ENCODE measurements at places on chromosomes 16 and 17.

DNA sequence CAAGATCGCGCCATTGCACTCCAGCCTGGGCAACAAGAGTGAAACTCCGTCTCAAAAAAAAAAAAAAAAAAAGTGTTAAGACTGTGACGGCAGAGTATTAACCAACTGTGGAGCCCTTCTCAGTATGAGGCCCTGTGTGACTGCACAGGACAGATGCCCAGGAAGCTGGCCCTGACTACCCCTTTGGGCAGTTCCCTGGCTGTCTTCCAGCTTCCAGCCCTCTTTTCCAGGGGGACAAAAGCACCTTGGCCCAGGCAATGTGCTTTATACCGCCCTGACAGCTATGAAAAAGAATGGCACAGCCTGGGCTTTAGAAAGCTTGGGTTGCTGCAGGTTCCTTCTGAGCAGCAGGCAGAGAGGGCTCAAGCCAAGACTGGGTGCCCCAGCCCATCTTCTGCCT lies 61.2 kb downstream of the AKAP1 start:
- no peak for DNase-seq

- DNase-seq, result no peak
Observed at GRCh38 chr16:77758046-77758445, 30.3 kb upstream of the VAT1L start.

GRCh38 chr16:54748611-54749190 lies 182.0 kb upstream of the IRX5 start:
- DNase-seq, result no peak

GRCh38 chr17:65311261-65311660 lies 174.1 kb downstream of the RGS9 start:
- DNase-seq, result no peak

Data from SIG-M5 (cell line).